ENCODE measurements at places on chromosomes 5 and 9.

DNA sequence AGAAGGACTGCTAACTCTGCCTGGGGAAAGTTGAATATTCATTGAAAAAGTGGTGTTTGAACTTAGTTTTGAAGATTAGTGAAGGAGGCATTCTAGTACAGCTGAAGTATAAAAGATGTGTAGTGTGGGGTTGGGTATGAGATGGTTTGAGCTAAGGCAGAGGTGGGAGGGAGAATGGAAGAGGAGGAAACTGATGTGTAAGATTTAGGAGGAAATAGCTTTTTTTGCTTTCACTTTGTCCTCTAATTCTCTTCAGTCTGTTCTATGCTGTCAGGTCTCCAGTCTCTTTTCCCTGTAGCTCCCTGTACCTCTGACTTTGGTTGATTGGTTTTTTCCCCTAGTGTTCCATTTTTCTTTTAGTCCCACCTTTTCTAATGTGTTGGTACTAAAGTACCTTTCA lies 9.0 kb downstream of the CREBRF start:
- no peak for DNase-seq

DNA sequence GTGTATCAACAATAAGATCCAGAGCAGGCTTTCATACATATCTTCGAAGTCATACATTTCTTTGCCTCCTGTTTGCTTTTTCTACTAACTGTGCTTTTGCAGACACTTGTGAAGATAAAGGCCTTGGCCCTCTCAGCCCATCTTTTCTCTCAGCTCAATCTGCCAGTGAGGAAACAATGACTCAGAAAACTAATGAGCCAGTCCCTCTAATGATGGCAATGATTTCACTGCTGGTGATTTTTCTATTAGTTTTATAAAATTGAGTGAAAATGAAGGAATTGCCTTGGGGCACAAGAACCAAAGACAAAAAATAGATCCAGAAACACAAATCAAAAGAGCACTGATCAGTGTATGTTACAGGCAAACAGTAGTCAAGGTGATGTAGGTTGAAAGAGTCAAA lies 167.7 kb upstream of the PPP2R2B start:
- DNase-seq, result no peak

GRCh38 chr5:128498844-128499455 lies 39.1 kb downstream of the FBN2 start:
- no peak for DNase-seq

DNA sequence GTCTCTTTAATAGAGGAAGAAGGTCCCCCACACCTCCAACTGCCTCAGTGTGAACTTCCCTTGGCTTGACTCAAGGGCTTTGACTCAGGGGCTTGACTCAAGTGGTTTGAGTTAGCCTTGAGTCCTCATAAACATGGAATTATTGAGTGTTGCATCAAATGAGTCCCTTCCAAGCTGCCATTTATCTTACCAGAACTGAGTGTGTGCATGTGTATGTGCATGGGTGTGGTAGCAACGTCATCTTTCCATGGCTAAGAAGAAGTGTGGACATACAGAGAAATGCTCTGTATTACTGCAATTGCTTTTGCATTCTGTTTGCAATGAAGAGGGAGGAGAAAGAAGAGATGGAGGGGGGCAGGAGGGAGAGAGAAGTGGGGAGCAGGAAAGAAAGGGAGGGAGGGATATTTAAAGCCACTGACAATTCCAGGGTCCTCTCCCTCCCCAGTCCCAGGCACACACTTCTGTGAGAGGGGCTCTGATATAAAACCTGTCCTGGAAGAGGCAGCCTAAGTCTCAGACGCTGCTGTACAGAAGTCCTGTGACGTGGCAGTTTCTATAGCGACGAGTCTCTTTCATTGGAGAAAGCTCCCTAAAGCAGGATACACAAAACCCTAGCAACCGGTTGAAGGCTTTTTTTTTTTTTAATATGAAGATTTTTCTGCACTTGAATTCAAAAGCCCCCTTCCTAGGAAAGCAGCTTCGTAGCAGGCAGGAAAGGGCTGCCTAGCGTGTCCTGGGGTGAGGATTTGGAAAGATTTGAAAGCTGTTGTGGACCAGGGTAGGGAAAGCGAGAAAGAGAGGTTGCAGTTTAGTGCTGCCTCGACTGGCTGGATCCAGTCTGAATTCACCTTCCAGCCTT lies 93.3 kb upstream of the MAP1B start:
- no peak for DNase-seq

DNA sequence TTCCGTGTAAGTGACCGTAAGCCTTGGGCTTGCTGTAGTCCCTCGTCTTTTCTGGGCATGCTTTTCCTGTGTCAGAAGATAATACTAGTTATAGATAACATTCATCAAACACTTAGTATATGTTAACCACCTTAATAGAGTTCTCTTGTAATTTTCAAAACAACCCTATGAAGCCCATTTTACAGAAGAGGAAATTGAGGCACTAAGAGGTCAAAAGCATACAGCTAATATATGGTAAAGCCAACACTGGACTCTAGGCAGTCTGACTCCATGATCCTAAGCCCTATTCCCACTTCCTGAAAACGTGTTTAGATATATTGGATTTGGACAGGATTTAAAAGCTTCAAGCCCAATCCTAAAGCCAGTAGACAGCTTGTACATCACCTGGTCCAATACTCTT lies 153.8 kb downstream of the CEP120 start:
- DNase-seq, result no peak

DNA sequence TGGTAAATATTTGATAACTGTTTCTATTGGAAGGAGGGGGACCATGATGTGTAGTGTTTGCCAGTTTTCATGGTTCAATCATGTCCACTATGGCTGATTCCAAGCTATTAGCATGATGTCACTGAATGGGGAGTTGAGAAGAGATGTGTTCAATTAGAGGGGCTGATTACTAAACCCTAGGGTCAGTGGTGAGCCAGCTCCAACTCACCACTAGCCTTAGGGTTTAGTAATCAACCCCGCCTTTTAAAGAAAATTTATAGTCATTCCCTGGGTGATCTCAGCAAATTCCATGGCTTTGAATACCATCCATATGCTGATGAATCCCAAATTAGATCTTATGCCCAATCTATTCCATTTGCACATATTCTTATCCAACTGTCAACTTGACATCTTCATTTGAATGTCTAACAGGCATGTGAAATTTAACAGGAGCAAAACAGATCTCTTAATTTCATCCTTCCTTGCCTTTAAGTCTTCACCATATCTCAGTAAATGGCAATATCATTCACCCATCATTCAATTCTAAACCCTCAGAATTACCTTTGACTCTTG lies 98.8 kb downstream of the GCNT1 start:
- no peak for DNase-seq

DNA sequence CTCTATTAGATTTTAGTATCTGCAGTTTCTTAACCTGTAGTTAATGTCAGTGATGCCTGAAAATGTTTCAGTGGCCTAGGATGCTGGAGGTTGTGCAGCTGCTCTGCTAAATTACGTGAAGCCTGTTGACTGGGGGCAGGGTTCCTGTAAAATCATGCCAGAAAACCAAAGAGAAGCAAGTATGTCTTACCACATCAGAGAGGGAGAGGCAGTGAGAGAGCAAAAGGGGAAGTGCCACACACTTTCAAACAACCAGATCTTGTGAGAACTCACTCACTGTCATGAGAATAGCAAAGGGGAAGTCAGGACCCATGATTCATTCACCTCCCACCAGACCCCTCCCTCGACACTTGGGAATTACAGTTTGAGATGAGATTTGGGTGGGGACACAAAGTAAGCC lies 83.9 kb upstream of the CYLC2 start:
- no peak for DNase-seq
